ENCODE measurements at places on chromosomes 7 and 10. TPM values are rescaled to one million over a fixed set of nuclear protein-coding genes. Genes with fewer than 3 reads are reported as not detected.

- peak; percentile 73 for DNase-seq
Observed at GRCh38 chr10:100482181-100482833, 19.5 kb downstream of the WNT8B start.

GRCh38 chr7:150507947-150508602 lies 6.6 kb upstream of the GIMAP7 start:
- DNase-seq, result no peak

GRCh38 chr7:119944601-119944972 lies 328.4 kb upstream of the KCND2 start:
- DNase-seq, result no peak

DNA sequence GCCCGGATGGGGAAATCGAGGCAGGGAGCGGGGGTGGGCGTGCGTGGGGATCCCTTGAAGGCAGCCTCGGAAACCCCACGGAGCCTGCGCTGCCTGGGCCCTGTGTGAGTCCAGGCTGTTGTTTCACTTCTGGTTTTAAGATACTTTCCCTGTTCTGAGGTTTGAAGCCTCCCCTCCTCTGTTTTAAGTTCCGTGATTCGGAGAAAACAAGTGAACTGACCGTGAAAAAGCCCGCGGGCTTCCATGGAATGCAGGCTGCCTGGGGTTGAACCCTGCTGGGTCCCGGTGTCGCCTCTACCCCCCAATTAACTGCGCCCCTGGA lies 401 bp downstream of the LRRC27 start:
- no peak for DNase-seq

- DNase-seq, result no peak
Observed at GRCh38 chr10:72889391-72889831, 4.1 kb upstream of the OIT3 start.

The CALML3 gene
- polyA plus RNA-seq, result 0.03 TPM

The TSPAN13 gene
- polyA plus RNA-seq, result 10.0 TPM

All from psoas muscle (tissue), 8 donors.